Activated naive CD4-positive, alpha-beta T cell treated with anti-CD3 and anti-CD28 coated beads, Interleukin-2, amount 10 ng/mL, durations not matched to agents 5 hours and 36 hours (primary cell): ENCODE measurements at places on chromosomes 13 and 19. TPM values are rescaled to one million over a fixed set of nuclear protein-coding genes. Genes with fewer than 3 reads are reported as not detected.

The WASF3 gene
- not detected for total RNA-seq

The CADM4 gene
- total RNA-seq, result 0.30 TPM

The PSG7 gene
- not detected for total RNA-seq

The FUT6 gene
- total RNA-seq, result 0.18 TPM

The JAK3 gene
- 209 TPM for total RNA-seq

The NR2F6 gene
- 9.0 TPM for total RNA-seq

The OVOL3 gene
- not detected for total RNA-seq

The MAG gene
- total RNA-seq, result 0.14 TPM
